ENCODE measurements at places on chromosomes 1 and 21.

DNA sequence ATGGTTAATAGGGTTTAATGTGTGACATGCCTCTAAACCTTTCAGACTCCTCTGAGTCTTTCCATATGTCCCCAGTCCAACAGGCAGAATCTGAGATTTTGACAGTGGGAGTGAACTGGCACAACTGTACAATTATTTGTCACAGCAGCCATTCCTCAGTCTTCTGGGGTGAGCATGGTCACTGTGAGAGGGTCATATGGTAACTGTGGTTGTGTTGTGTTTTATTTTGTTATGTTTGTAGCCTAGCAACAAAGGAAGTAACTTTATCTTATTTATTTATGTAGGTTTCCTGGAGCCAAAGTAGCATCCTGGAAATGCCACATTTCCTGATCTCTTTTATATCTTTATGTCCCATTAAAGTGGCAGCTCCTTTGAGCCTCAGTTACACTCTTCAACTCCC lies 1067.9 kb downstream of the TTLL7 start:
- DNase-seq: no peak

GRCh38 chr1:66243548-66244130 lies 290.3 kb upstream of the SGIP1 start:
- DNase-seq: peak; percentile 6

DNA sequence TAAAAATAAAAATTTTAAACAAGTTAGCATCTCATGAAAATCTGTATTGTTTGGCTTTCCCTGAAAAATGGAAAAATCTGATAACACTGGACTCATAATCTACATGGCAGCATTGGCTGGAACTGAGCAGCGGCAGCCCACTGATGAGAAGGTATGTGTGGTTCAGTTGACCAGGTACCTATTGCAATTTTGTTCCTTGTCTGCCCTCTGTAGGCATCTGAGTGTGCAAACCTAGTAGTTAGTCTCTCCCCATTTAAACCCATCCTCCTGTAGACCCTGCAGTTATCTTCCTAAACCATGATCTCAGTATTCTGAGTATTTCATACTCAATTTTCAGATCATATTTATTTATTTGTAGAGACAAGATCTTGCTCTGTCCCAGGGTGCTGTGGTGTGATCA lies 59.4 kb upstream of the SERBP1 start:
- no peak for DNase-seq

GRCh38 chr1:92994105-92994712 lies 32.9 kb upstream of the DIPK1A start:
- no peak for DNase-seq

Data from stimulated activated CD4-positive, alpha-beta T cell treated with anti-CD3 and anti-CD28 coated beads, Interleukin-12 subunit alpha, Interleukin-12 subunit beta, amount 100 ng/mL, for 24 hours (primary cell).